ENCODE measurements at places on chromosomes 5 and 9.
A peak's percentile ranks its signal among the peaks of the same experiment; 100 is the strongest.

- no peak for DNase-seq
Measured at GRCh38 chr5:179241175-179241574, 104.1 kb downstream of the ADAMTS2 start.

GRCh38 chr9:33908114-33908513 lies 91.2 kb downstream of the UBE2R2 start:
- no peak for DNase-seq

DNA sequence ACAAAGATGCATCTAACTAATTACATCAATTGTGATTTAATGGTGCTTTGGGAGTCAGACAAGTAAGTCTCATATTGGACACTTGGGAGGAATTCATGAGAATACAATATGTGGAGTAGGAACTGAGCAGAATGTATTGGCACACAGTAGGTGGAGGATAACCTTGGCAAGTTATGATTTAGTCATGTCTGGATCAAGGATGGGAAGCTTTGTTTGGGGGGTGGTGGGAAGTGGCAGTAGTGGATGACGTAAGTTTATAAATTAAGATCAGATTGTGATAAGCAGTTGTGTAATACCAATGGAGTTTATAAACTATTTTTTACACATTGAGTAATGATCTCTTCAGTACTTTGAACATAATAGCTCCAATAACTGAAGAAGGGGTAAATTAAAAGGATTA lies 67.0 kb downstream of the SGCD start:
- DNase-seq, result no peak

- DNase-seq, result no peak
Measured at GRCh38 chr9:76323490-76323889, 70.7 kb downstream of the RFK start.

GRCh38 chr5:93343570-93343969 lies 237.4 kb downstream of the NR2F1-AS1 start:
- no peak for DNase-seq

DNA sequence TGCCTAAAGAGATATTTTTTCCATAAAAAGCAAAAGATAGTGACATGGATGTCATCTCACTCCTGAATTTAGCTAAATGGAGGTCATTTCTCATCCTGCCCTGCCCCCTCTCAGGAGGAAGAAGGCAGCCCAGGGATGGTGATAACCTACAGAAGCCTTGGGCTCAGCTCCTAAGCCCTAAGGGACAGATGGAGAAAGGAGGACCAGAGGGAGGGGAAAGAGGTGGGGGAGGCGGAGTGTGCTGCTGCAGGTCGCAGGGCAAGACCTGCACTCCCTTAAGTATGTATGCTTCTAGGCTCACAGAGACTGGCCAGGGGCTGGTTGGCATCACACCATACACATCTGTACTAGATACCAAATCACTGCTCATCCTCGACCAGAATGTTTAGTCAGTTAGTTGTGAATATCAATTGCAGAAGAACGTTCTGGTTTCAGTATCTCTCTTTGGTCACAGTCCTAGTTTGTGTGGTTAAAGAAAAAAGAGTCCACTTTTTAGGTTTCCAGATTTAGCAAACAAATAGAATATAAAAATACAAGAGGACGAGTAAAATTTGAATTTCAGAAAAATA lies 18.4 kb upstream of the CDKN2AIPNL start:
- DNase-seq, result no peak

- peak; percentile 47 for DNase-seq
Measured at GRCh38 chr9:129602598-129603415, 18.1 kb downstream of the C9orf50 start.

- DNase-seq, result no peak
Measured at GRCh38 chr9:88933607-88934379, 57.5 kb upstream of the S1PR3 start.

GRCh38 chr9:87443461-87443860 lies 54.2 kb upstream of the DAPK1 start:
- DNase-seq, result no peak

All from NCI-H1436 (cell line).